ENCODE measurements at places on chromosomes 2 and 18.

DNA sequence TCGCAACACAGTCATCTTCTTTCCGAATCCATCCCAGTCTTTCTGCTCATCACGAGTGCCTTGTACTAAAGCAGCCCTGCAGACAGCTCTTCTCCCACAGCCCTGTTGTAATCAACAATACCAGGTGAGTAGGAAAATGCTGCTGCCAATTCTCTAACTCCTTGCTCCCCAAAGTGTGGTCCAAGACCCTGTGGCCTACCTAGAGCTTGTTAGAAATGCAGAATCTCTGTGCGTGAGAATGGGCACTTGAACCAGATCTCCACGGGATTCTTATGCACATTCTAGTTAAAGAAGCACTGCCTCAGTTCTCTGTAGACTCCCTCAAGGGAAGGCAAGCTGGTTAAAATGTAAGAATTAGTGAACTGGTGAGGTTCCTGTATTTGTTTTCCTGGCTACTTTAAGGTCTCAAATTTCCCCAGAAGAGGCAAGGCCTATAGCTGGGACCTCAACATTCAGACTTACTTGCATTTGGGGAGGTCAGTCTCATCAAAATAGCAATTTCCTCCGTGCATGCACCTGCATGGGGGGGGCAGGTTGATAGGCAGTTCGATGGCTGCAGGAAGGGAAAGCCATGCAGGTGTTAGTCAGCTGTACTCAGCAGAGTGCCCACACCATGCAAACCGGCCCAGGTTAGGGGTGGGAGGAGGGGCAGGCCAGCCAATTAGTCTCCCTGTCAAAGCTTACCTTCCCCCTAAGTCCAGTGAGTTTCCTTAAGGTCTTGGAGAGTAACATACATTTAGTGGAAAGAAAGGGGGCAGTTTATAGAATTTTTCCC lies 70.8 kb downstream of the DHRS9 start:
- DNase-seq: no peak

- no peak for DNase-seq
Measured at GRCh38 chr2:69348781-69349180, 38.2 kb downstream of the GFPT1 start.

DNA sequence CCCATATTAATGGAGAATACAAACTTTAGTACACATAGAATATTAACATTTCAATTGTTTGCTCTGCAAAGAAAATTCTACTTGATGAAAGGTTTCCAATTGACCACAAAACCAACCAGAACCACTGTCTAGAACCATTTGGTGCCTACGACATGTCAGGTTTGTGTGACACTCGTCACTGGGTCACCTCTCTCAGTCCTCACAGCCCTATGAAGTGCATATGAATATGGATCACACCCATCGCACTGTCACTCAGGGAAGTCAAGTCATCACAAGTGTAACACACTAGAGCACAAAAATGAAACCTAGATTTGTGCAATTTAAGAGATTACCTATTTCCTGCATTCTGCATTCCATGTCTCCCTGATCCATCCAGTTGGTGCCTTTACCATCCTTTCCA lies 43.7 kb downstream of the PTPN2 start:
- no peak for DNase-seq

GRCh38 chr2:241563571-241563980 lies 5.0 kb downstream of the BOK start:
- DNase-seq: no peak

- no peak for DNase-seq
Measured at GRCh38 chr2:29502460-29502911, 387.3 kb downstream of the CLIP4 start.

DNA sequence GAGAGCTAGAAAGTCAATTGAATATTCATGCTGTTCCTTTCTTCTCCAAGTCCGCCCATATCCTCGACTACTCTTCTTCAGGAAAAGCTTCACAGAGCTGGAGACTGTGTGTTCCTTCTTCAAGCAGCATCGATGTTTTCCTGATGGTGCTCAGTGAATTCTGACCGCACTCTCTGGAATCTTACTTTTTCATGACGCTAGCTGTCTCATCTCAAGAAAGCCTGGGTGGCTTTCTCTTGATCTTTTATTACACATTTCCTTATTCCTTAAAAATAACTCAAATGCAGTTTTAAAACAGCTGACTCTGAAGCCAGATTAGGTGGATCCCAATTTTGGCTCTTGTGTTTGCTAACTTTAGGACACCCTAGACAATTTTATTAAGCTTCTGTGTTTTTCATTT lies 1245.1 kb upstream of the LRRTM1 start:
- DNase-seq: no peak

DNA sequence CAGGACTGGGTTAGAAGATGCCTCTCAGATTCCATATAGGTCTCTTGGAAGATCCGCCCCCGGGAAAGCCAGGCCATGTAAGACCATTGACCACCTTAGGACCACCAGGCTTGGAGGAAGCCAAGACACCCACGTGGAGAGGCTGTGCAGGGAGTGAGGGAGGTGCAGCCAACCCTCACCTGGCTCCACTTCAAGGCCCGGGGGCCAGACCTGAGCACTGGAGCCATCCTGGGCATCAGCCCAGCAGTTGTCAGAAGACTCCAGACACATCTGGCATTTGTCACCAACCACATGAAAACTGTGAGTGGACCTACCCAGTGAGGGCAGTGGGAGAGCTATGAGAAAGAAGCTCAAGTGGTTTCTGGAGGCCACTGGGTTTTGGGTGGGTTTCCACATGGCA lies 214.4 kb downstream of the MYT1L start:
- DNase-seq: no peak

DNA sequence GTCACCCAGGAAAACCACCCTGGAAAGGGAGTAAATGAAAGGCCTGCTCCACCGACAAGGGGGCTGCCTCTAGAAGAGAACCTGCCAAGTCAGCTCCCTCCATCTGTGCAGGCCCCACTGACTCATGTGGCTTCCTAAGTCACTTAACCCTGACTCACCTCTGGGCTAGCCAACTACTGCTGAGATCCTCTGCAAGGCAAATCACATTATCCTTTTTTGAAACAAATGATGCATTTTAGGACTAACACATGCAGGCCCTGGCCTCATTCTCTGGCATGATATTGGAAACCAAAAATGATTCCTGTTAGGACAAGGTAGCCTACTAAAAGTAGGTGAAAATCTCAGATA lies 474.6 kb downstream of the EPHA4 start:
- DNase-seq: no peak

- no peak for DNase-seq
Measured at GRCh38 chr2:31577143-31577542, 3.6 kb downstream of the SRD5A2 start.

- no peak for DNase-seq
Measured at GRCh38 chr2:218644721-218645120, 14.7 kb downstream of the ZNF142 start.

GRCh38 chr18:23528580-23529472 lies 25.5 kb downstream of the RMC1 start:
- DNase-seq: peak; percentile 31

DNA sequence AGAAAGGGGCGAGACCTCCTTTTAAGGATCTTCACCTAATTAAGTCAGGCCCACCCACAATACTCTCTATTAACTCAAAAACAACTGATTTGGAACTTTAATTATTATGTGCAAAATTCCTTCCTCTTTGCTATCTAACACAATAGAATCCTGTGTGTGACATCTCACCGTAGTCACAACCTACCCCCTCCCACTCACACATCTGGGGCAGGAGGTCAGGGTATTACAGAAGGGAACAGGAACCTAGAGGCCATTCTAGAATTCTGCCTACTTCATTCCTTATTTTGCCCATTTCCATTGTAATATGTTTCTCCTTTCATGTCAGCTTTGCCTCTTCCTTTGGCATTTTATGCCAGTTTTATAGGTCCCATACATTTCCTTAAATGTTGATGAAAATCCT lies 829.3 kb upstream of the ID2 start:
- no peak for DNase-seq

DNA sequence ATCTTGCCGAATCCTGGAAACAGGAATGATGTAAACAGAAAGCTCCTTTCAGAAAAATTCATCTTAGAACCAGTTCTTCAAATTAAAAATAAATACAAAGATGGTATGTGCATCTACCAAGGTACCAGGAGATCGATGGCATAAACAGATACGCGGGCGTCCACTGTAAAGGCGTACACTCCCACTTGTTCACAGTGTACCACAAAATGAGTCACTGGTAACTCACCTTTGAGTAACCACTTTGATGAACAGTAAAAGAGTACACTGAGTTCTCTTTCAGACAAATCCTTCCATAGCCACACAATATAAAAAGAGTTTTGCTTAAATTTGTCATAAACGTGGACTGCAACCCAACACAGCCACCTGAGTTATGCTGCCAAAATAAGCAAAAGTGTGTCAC lies 128.3 kb downstream of the DNER start:
- DNase-seq: no peak

DNA sequence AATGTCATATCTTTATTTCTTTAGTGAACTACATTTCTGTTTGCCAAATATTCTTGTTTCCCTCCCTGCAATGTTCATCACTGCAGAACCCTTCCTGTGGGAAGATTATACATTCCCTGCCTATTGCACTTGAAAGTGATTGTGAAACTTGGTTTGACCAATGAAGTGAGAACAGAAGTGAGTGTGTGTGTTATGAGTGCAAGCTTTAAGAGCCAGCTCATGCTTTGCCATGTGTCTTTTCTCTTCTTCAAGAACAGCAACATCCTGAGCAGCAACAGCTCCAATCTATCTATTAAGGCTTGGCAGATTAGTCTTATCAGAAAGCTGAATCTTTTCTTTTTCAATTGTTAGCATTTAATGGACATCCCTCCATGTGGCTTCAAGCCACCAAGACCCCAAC lies 42.0 kb upstream of the UBE2E3 start:
- no peak for DNase-seq

DNA sequence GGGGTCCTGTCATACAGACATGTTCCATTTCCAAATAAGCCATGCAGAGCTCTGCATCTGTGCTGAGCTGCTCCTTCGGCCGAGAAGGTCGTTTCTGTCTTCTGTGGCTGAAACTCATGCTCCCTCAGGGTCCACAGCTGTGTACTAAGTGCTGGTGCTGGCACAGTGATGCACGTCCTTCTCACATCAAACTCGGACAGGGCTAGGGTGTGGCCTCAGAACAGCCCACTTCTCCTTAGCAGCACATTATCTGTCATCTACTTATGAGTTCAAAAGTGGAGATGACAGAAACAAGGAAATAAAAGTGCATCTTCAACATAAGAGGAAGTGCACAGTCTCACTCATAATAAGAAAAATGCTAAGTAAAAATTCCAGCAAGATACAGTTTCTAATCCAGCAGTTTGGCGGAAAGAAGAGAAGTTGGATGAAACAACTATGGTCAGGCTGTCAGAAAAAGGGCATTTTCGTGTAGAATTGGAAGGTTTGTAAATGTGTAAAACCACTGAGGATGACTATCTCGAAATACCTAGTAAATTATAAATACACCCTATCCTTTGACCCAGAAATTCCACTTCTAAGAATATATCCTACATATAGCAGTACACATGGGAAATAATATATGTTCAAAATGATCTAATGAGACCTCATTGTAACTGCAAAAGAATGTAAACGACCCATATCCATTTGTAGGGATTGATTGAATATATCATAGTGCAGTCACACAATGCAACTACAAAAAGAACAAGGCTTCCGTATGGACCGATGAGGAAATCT lies 53.7 kb upstream of the APCDD1 start:
- peak; percentile 27 for DNase-seq

DNA sequence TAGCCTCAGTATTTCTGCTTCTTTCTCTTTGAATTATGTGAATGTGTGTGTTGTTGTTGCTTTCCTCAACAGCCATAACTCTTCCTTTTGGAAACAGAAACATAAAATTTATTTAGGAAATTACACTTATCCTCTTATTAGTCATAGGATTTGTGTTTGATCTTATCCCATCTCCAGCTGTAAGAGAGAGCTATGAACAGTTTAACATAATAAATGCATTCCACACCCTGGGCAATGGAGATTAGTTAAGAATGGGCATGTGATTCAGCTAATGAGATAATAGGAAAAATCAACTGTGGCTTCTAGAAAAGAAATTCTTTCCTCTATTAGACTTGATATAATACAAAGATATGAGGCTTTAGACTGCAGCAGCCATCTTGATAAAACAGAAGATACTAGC lies 55.0 kb downstream of the SCN7A start:
- no peak for DNase-seq

GRCh38 chr2:102880731-102881130 lies 118.9 kb downstream of the TMEM182 start:
- no peak for DNase-seq

- no peak for DNase-seq
Measured at GRCh38 chr2:235728800-235729556, 235.1 kb downstream of the AGAP1 start.

DNA sequence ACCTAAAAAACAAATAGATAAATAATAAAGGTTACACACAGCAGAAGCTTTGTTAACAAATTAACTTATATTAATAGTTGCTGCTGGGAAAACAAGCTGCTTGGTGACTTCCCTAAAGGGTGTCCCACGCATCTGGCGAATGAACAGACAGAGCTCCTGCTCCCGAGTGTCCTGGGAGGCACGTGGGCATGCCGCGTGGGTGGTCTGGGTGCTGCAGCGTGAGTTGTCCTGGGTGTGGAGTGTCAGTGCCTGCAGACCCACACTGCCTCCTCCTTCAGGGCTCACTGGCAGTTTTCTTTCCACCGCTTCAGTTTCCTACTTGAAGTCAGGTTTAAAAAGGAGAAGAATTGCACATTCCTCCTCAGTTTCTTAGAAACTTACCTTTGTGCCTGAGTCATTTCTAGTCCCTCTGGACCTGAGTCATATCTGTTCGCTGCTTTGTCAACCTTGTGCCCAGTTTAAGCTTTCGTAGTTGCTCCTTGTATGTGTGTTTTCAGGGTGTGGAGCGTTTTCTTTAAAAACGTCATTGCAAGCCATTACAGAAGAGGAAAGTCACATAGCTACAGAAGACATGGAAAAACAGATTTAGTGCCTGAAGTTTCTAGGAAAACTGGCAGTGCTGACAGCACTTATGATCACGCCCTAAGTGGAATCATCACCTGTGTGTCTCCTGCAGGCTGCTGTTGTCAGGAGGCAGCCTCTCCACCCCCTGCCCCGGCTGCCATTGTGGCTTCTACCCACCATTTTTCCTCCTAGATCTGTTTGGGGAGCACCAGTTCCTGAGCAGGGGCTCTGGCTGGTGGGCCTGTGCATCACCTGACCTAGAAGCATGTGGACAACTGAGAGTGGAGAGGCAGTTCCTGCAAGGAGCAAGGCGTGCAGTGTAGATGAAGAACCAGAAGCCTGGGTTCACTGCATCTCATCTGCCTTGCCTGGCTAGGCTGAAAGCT lies 24.5 kb downstream of the IMPA2 start:
- no peak for DNase-seq

DNA sequence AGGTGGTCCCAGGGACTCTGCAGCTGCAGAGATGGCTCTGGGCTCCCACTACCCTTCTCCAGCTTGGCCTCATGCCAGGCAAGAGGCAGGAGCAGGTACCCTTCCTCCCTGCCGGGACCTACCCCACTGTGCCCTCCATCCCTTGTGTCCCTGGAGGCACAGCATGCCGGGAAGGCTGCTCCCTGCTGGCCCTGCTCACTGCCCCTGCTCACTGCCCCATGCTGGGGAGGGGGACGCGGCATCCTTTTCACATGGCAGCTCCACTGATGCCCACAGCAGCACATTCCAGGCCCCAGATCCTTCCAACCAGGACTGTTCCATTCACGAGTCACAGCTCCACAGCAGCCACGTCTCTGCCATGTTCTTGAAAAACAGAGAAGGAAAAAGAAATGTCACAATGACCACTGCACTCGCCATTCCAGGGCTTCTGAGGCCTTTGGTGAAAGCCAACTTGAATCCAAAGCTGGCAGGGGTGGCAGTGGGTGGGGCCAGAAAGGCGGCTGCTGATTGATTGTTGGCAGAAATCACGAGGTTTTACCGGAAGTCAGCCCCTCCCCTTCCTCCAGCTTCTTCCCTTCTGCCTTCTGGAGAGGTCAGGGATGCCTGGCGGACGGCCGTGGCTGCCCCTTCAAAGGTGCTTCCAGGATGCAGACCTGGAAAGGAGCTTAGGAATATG lies 268.0 kb downstream of the CYP26B1 start:
- no peak for DNase-seq

Measured in hematopoietic multipotent progenitor cell treated with erythropoietin and hydrocortisone succinate and interleukin-3 and kit ligand, for 6 days (in vitro differentiated cells).